ENCODE measurements at places on chromosomes 1 and 21. TPM values are rescaled to one million over a fixed set of nuclear protein-coding genes. Genes with fewer than 3 reads are reported as not detected.

CFAP57 gene
- total RNA-seq = 0.34 TPM

VASH2 gene
- 2.9 TPM for total RNA-seq

FALEC gene
- not detected for total RNA-seq

AKR7A2 gene
- 85.6 TPM for total RNA-seq

NCAM2 gene
- total RNA-seq = under 0.01 TPM

TSACC gene
- 0.25 TPM for total RNA-seq

KLHDC7A gene
- 1.8 TPM for total RNA-seq

SLAMF8 gene
- total RNA-seq = 0.14 TPM

CACNA1S gene
- total RNA-seq = not detected

PWP2 gene
- 9.5 TPM for total RNA-seq
